Kidney capillary endothelial cell (primary cell): ENCODE measurements at places on chromosomes 1 and 21.
A peak's percentile ranks its signal among the peaks of the same experiment; 100 is the strongest.

- no peak for DNase-seq
Observed at GRCh38 chr1:192581131-192581927, 5.8 kb downstream of the RGS1 start.

DNA sequence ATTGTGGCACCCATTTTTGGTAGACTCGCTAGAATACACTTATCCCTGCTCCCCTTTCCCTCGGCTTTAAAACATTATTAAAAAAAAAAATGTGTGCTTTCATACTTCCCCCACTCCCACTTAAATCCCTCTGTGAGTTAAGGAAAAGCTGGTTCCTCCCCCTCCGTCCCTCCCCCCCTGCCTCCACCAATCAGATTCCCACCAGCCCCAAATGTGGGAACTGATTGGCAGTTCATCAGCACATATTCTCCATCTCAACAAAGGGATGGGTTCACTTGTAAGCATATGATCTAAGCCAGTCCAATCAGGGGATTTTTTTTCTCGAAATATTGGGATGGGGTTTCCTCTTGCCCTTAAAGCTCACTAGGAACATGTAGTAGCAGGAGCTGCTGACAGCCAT, 10.8 kb upstream of the FYB2 start:
- no peak for DNase-seq

- no peak for DNase-seq
Observed at GRCh38 chr1:93078638-93078985, 471 bp upstream of the MTF2 start.

DNA sequence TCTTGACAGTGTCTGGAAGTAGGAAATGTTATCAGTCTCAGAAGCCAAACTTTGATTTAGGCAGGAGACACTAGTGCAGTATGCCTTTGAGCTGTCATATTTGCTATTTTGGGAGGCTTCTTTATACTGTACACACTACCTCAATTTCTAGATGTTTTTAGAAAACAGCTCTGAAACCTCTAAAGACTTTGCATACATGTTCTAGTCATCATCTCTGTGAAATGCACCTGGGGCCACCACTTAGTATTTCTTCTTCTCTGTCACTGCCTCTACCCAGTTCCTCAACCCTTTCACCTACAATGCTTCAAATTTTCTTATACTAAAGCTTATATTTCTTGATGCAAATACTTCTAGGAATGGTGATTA, 29.1 kb upstream of the PLA2G4A start:
- DNase-seq: no peak

DNA sequence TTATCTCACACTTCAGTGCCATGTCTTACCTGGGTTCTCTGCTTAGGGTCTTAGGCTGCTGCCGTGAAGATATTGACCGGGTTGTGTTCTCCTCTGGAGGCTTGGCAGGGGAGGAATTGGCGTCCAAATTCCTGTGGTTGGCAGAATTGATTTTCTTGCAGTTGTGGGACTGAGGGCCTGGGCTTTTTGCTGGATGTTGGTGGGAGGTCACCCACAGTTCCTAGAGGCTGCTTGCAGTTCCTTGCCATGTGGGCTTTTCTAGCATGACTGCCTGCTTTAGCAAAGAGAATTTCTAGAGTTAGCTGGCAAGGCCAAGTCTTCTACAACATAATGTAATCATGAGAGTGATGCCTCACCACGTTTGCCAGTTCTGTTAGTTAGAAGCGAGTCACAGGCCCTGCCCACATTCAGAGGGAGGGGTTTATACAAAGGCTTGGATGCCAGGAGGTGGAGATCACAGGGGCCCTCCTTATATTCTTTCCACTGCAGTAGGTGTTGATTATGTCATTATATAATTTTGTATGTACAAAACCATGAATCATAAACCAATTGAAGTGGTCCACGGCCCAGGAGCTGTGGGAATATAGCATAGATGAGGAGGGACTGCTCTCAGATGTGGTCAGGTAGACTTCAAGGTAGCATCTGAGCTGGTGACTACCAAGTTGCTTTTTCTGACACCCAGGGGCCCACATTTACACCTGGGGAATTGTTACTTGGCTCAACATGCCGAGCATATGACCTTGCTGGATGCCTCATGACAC, 6.6 kb downstream of the UBL4B start:
- no peak for DNase-seq

DNA sequence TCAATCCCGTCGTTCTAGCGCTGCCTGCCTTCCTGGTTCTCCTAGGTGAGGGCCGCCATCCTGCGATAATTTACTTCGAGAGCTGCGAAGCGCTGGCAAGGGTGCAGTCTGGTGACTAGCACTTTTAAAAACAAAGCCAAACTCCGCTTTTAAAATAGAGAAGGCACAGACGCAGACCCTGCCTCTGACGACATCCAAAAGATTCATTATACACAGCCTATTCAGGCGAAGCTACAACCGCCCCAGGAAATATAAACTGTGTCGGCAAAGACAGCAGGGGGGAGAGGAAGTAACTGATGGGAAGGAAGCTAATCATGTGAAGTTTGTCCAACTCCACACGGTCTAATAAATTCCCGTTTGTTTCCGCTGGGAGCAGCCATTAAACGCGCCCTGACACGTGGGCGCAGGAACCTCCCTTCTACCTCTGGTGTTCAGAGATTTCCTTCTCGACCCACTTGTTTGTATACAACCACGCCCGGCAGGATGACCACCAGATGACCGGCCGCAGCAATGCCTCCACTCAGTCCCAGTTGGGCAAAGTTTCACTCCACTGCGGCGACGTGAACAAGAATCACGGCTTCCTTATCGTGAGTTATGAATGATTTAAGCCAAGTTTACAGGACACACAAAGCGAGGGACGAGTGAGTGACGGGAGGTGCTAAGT, 1.3 kb downstream of the GNG12 start:
- peak; percentile 80 for DNase-seq

DNA sequence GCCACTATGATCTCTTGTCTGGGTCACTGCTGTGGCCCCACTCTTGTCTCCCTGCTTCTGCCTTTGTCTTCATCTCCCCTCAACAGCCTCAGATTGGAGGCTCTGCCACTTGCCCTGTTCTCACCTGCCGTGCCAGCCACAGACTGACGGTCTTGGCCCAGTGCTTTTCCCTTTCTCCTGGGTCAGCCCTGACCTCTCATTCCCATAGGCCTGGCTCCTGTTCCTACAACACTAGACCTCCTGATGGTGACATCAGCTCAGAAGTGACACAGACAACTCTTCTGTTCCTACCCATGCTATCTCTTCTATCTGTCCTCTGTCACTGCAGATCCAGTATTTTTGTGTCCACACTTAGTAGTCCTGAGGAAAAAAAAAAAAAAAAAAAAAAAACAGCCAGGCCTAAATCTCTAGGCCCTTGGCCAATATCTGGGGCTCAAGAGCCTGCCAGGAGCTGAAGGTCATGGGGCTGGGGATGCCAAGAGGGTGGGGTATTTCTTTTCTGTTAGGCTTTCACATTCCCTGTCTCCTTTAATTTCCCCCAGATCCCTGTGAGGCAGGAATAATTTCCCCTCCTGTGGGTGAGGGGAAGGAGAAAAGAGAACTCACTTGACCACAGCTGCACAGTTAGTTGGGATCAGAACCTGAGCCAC, 42.0 kb upstream of the FOXO6 start:
- no peak for DNase-seq
